ENCODE measurements at places on chromosomes 13 and 19. TPM values are rescaled to one million over a fixed set of nuclear protein-coding genes. Genes with fewer than 3 reads are reported as not detected.

ITM2B gene
- 605 TPM for total RNA-seq

- no peak for DNase-seq
These were observed 28.7 kb downstream of the CYP4F2 start for GRCh38 chr19:15869109-15869555.

- DNase-seq = no peak
These were observed 221.3 kb downstream of the MYO16 start for GRCh38 chr13:108850691-108851090.

GRCh38 chr13:32840113-32840512 is 176.1 kb upstream of the KL start:
- no peak for DNase-seq

- DNase-seq = no peak
These were observed 91.1 kb downstream of the WDFY2 start for GRCh38 chr13:51675385-51675784.

DNA sequence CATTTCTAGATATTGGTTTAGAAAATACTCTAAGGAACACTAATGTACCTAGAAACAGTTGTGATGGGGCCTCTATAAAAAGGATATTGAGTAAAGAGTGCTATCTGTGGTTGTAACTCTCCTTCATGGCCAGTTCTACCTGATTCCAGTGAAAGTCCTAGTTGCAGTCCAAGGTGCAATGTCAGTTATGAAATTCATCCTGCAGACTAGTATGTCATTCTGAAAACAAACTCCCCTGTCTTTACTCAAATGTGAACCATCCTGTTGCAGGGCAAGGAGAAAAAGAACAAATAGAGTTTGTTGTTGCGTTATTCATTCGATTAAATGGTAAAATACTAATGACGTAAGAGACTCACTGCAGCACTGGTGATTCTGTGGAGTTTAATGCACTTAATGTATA is 18.3 kb upstream of the N4BP2L1 start:
- no peak for DNase-seq

ALOX5AP gene
- 26.8 TPM for total RNA-seq

DNA sequence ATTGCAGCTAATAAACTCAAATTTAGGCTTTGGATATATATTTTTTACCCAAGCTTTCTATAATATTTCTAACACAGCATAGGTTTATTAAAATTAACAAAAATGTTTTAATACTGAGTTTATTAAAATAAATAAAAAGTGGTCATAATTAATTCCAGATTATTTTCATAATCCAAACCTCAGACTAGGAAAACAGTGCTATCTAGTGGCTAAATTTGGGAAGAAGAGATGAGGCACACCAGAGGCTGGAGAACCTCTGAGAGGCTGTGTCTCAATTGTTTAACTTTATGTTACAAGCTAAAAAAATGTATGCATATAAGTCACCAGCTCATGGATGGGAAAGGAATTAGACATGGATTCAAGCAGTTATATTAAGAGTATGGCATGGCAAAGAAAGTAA is 392.5 kb downstream of the DIAPH3 start:
- no peak for DNase-seq

- no peak for DNase-seq
These were observed 21.3 kb downstream of the ZNF77 start for GRCh38 chr19:2923510-2923909.

- no peak for DNase-seq
These were observed 18.7 kb downstream of the CACNG7 start for GRCh38 chr19:53927739-53928138.

- no peak for DNase-seq
These were observed 313.5 kb downstream of the FOXO1 start for GRCh38 chr13:40352802-40353562.

DNA sequence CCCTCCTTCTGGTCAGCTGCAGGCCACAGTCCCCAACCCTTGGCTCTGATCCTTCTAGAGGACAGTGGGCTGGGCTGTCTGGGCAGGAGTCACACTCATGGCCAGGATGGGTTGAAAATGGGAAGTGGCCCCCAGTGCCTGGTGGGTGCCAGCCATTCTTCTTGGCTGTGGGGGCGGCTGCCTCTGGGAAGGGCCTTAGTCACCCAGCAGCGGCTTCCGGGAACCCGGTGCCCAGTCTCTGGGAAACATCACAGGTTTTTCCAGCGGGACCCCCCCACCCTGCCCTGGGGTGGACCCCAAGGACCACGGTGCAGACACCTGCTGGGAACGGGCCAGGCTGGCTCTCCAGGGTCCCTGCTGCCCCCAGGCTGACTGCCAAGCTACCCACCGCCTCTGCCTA is 27.3 kb upstream of the SLC7A10 start:
- no peak for DNase-seq

DNA sequence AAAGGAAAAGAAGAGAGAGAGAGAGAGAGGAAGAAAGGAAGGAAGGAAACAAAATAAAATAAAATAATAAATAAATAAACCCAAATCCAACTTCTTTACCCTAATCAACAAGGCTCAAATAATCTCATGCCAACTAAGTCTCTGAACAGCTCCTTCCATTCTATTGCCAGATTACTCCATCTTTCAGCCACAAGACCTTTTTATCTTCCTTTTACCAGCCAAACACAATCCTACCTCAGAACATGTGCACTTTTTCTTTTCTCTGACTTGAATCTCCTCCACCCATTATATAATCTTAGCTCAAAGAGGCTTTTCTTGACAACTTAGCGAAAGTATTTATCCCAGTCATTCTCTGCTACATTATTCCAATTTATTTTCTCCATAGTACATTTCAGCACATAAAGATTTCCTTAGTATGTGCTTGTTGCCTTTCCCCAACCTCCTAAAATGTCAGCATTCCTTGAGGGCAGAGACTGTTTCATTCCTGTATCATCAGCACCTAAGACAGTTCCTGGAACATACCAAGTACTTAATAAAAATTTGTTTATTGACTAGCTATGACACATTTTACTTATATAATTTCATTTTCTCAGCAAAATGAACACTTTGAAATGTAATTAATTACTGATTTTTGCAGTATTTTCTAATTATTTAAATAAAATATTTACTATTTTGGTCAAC is 33.5 kb upstream of the USPL1 start:
- DNase-seq = no peak

- DNase-seq = no peak
These were observed 417.8 kb upstream of the DACH1 start for GRCh38 chr13:72284791-72285190.

DNA sequence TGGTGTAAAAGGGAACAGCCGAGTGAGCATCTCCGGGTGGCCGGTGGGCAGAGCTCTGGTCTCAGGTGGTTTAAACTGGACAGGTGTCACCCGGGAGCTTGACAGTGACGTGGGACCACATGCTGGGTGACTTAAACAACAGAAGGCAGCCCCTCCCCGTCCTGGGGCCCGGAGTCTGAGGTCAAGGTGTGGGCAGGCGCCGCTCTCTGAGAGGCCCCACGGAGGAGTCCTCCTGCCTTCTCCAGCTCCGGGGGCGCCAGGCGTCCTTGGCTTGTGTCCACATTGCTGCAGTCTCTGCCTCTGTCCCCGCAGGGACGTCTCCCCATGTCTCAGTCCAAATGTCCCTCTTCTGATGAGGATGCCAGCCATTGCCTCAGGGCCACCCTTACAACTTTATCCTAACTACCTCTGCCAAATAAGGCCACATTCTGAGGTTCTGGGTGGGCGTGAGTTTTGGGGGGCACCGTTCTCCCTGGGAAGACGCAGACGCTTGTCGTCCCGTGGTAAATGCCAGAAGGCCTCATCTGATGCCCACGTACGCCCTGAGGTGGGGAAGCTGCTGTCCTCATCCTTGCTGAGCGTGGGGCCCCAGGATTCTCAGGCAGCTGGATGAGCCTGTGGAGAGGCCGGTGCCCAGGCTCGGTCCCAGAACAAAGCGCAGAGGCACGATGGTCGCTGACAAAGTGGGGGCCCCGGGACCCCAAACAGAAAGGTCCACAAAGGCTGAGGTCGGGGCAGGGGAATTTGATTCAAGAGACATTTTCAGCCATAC is 12.9 kb downstream of the GZMM start:
- DNase-seq = no peak

DNA sequence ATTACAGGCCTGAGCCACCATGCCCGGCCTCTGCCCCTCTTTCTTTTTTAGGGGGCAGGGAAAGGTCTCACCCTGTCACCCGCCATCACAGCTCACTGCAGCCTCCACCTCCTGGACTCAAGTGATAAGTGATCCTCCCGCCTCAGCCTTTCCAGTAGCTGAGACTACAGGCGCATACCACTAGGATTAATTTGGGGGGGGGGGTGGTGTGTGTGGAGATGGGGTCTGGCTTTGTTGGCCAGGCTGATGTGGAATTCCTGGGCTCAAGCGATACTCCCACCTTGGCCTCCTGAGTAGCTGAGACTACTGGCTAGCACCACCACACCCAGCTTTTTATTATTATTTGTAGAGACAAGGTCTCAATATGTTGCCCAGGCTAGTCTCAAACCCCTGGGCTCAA is 4.2 kb downstream of the APOE start:
- DNase-seq = no peak

- no peak for DNase-seq
These were observed 1.6 kb upstream of the ZNF497 start for GRCh38 chr19:58364146-58364545.

DNA sequence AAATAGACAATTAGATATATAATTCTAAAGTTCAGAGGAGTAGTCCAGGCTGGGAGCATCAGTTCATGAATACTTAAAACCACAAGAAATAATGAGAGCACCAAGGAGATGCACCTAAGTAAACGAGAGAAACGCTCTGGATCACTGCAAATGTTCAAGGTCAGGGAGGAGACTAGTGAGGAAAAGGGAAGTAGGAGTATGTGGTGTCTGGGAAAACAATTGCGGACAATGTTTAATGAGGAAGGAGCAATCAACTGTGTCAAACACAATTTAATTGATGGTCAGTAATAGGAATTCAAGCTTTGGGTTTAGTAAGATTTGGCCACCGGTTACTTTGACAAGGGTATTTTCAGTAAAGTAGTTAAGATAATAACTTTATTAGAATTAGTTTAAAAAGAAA is 652.2 kb downstream of the DACH1 start:
- DNase-seq = no peak

- DNase-seq = no peak
These were observed 59.8 kb downstream of the GGACT start for GRCh38 chr13:100528820-100529219.

ZNF229 gene
- 3.4 TPM for total RNA-seq

DNA sequence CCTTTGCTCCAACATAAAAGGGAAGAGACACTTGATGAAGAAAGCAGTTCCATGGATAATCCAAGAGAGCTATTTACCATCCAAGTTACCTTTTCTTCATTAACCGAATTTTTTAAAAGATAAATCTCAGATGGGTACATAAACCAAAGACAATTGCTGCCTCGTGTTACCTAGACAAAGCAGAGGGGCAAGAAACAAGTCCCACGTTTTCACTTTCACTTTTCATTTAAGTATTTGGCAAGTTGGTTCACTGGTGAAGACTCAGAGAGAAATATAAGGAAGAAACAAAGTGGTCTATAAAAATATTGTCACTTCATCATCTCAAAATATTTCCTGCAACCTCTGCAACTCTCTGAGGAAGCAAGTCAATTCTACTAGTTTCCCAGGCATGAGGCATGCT is 446.1 kb downstream of the FGF14 start:
- no peak for DNase-seq

GRCh38 chr13:97588993-97589392 is 155.0 kb downstream of the RAP2A start:
- no peak for DNase-seq

DNA sequence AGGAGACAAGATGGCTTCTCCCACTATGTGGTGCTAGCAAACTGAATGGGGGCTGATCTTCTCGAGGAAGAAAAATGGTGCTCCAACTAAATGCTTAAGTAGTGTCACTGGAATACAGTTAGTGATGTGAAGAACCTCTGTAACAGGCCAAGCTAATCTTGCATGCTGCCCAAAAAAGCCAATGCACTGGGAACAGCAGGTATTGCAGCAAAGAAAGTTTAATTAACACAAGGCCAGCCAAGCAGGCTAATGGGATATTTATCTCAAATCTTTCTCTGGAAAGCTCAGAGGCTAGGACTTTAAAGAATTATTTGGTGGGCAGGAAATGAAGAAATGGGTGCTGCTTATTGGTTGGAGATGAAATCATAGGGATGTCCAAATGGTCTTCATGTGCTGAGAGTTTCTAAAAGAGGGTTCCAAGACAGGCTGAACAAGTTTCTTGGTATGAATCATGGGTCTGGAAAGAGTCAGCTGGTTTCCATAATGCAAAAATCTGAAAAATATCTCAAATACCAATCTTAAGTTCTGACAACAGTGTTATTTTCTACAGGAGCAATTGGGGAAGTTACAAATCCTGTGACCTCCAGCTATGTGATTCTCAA is 1550.5 kb downstream of the SLITRK5 start:
- no peak for DNase-seq

GRCh38 chr19:55336101-55336500 is 3.6 kb upstream of the KMT5C start:
- DNase-seq = no peak

PLPPR2 gene
- 38.4 TPM for total RNA-seq

- no peak for DNase-seq
These were observed 24.9 kb downstream of the PIAS4 start for GRCh38 chr19:4032436-4032835.

VSTM2B gene
- total RNA-seq = not detected

DNA sequence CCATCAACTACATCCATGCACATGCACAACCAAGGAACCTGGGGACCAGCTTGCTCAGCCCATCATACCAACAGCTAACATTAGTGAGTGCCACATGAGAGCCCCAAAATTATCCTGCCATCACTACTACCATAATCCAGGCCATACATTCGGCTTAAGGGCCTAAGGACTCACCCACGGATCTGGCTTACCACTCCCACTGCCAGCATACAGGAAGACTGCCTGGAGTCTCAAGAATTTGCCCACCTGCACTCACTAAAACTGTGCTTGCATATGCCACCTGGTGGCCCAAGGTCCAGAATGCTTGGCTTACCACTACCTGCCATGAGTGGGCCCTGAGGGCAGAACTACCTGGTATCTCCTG is 1562.9 kb upstream of the PRR20A start:
- no peak for DNase-seq

KIR3DL2 gene
- not detected for total RNA-seq

DNA sequence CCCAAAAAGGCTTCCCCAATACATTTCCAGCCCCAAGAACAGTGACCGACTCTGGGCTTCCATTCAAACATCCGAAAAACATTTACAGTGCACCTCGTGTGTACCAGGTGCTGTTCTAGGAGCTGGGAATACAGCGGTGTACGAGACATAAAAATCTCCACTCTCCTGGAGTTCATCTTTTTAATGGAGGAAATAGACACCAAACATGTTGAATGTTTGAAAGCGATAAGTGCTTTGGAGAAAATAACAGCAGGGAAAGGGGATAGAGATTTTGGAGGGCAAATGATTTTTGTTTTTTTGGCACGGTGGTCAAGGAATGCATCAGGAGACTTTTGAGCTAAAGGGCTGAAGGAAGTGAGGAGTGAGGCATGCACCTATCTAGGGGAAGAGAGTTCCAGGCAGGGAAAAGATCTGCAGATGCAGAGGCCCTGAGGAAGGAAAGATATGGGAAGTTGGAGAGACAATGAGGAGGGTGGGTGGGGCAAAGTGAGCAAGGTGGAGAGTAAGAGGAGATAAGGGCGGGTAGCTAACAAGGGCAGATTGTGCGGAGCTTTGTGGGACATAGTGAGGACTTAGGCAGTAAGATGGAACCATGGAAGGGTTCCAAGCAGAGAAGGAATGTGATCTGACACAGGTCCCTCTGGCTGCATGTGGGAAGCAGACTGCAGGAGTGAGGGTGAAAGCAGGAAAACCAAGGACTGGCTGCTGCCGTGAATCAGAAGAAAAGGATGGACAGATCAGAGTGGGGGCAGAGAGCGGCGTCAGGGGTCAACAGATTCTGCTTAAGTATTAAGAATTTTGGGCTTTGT is 703 bp upstream of the FBL start:
- no peak for DNase-seq

GRCh38 chr13:94968040-94968756 is 255.9 kb upstream of the SOX21 start:
- no peak for DNase-seq

- DNase-seq = no peak
These were observed 618.0 kb upstream of the ARGLU1 start for GRCh38 chr13:107185889-107186288.
